Left cardiac atrium (tissue), 4 donors: ENCODE measurements at places on chromosomes 5 and 9. TPM values are rescaled to one million over a fixed set of nuclear protein-coding genes. Genes with fewer than 3 reads are reported as not detected.

The PCDHA9 gene
- total RNA-seq: 0.05 TPM

The AHRR gene
- total RNA-seq: 1.9 TPM

The FAM221B gene
- total RNA-seq: not detected

The BRINP1 gene
- total RNA-seq: 0.44 TPM

The ADAMTSL2 gene
- total RNA-seq: 16.7 TPM

The BTNL9 gene
- total RNA-seq: 31.4 TPM

- DNase-seq: no peak
Measured at GRCh38 chr5:117149312-117149711, 574.7 kb upstream of the SEMA6A start.

DNA sequence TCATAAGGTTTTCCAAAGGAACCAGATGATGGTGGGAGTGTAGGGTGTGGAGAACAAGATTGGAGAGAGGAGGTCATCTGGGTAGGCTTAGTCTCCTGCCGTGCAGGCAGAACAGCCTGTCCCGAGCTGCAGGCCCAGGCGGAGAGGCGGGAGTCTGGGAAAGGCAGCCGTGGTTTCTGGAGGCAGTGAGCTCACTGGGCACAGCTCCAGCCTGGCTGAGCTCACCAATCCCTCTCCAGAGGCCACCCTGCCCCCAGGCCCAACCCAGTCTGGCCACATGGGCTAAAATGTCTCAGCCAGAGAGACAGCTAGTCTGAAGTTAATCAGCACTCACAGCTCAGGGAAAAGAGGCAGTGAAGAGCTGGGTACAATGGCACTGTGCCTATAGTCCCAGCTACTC is 12.3 kb downstream of the P4HA2 start:
- peak; percentile 96 for DNase-seq

- no peak for DNase-seq
Measured at GRCh38 chr9:34502891-34503290, 19.9 kb downstream of the ENHO start.

DNA sequence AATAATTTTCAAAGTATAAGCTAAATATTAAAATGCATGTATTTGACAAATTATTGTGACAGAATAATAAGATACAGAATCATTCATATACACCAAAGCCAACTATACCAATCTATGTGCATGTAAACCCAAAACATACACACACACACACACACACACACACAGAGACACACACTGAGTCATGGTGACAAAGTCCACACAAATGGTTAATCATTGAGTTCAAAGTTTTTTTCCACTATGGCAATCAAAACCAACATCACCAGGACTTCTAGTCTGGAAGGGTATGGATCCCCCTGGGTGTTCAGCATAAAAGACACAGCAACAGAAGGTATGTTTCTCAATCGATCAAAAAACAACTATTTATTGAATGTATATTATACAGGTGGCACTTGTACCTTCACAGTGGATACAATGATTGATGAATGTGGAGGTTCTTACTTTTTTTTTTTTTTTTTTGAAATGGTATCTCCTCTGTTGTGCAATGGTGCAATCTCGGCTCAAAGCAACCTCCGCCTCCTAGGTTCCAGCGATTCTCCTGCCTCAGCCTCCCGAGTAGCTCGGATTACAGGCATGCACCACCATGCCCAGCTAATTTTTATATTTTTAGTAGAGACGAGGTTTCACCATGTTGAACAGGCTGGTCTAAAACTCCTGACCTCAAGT is 137.0 kb downstream of the PDE4D start:
- no peak for DNase-seq

GRCh38 chr9:16329671-16330113 is 540.8 kb downstream of the BNC2 start:
- no peak for DNase-seq

DNA sequence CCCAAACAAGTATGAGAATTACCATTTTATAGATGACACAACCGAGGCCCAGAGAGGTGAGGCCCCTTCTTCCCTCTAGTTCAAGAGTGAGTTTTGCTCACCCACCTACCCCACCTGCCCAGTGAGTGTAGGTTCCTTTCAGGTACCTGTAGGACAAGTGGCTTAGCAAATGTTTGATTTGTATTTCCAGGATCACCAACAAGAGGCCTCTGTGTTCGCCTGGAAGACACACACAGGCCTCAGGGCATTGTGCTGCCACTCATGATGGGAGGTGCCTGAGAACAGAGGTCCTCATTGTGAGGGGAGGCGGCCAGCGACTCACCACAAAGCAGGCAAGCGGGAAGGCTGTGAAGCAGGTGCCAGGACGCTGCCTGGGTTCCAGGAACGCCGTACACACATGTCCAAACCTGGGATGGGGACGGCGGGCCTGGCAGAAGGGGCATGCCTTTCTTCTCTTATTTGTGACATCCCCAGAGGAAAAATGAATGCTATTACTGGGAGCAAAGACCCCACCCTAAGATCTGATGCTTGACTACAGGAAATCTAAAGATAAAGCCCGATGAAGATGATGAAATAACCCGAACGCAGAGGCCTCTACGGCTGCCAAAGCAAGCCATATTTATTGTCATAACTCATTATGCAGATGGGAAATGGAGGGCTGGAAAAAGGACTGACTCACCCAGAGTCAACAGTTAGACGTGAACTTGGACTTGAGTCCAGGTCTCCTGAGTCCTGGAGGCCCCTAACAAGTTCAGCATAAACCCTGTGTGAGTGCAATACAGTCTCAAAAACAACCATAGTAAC is 60.2 kb upstream of the SLC25A51 start:
- DNase-seq: peak; percentile 59

DNA sequence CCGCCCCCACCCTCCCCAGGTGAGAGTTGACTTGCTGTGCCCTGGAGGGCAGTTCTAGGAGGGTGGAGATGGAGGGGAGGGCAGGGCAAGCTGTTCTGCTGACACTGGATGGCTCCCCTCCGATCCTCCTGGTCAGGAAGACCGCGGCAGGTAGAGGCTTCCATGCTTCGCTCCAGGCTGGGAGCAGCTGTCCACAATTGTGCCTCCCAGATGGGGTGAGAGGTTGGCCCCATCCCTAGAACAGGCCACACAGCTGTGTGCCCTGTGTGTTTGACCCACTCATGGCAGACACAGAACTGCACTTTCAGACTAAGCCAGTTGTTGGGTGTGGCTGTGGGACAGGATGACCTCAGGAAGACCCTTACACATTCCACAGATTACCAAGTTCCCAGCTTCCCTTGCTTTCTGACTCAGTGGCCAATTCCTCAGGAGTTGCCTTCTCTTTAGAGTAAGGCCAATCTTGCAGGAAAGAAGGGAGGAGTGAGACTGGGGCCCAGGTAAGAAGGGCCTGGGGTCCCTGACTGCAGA is 72.1 kb upstream of the HSPA9 start:
- no peak for DNase-seq

DNA sequence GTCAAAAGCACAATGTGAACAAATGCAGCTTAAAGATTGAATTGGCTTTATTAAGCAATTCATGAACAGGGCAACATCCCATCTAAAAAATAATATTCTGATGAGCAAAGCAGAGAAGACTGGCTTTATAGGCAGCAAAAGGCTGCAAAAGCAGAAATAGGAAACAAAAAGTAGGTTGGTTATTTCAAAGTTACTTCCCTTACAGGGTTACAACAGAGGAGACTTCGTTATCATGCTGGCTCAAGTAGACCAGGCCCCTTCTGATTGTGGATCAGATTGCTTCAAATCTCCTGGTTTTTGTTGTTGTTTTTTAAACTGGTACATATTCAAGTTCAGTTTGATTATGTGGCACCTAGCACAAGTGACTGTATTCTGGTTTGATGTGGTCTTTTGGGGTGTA is 73.1 kb downstream of the MAN2A1 start:
- no peak for DNase-seq

- no peak for DNase-seq
Measured at GRCh38 chr9:89888233-89888632, 283.4 kb downstream of the GADD45G start.

DNA sequence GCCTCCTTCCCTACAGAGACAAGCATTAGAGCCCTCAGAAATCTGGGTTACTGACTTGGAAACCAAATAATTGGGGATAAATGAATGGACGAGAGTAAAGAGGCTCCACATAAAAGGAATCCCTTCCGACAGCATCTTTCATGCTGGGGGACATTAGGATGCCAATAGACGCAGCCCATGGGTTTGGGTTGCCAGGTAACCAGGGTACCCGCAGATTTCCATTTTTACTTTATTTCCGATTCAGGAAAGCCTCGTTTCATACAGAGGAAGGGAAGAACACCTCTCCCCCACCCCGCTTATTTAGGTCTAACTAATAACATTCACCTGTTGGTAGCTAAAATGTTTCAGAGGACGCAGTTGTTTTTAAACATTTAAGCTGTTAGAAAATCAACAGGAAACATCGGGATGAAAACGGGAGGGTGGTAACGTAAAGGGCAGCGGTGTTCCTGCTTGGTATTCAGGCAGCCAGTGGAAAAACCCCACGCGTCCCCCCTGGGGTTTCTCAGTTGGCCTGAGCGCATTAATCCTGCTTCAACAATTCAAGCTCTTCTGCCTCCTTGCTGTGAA is 179.5 kb downstream of the YTHDC2 start:
- no peak for DNase-seq

DNA sequence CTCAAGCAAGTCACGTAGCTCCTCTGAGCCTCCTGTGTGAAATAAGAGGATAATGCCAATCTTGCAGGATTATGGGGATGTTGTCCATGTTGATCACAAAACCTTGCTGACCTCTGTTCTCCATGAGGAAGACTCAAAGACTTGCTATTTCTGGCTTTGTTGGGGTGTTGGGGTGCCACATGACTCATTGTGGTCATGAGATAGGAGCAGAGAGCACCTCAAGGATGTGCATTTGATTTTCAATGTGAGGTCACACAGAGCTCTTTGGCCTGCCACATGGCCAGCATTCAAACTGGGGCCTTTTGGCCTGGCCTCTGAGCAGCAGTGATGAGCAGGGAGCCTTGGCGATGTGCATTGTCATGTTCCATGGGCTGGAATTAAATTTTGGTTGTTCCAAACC is 380.3 kb downstream of the GADD45G start:
- no peak for DNase-seq

DNA sequence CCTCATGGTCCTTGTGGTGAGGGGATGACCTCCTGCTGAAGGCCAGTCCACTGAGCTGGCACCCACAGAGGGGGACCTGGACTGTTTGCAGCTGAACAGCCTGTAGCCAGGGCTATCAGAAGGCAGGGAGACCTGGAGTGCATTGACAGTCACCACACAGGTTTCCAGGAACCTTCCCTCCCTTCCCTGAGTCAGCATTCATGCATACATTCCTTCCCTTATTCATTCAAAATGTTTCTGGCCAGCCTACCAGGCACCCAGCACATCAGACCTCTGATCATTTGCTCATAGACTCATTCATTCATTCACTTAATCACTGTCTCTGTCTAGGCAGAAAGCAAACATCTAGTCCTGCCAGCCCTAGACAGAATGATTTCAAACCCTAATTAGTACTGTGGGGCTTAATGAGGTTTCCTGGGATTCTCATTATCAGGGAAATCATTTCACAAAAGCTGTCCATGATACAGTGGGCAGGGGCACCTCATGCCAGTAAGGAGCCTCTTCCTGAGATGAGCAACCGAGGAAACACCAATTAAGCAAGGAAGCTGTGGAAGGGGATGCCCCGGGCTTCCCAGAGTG is 110.1 kb upstream of the PPP1R26 start:
- no peak for DNase-seq

DNA sequence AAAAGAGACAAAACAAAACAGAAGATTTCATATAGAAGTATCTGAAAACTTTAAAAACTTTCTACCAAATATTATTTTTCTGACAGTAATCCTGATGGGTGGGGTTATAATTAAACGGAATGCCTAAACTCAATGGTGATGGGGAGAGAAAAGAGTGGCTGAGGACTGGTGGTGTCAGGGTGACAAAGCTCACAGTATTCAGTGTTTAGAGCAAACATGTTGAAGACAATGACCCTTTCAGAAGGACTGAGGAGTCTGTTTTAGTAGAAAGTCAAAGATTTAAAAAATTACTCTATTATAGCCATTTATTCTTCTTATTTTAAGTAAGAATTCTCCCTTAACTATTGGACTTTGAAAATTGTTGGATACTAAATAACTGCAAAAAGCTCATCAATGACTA is 1144.0 kb downstream of the TAF11L14 start:
- DNase-seq: no peak

GRCh38 chr9:69121155-69122081 is 52.7 kb upstream of the TJP2 start:
- peak; percentile 35 for DNase-seq

DNA sequence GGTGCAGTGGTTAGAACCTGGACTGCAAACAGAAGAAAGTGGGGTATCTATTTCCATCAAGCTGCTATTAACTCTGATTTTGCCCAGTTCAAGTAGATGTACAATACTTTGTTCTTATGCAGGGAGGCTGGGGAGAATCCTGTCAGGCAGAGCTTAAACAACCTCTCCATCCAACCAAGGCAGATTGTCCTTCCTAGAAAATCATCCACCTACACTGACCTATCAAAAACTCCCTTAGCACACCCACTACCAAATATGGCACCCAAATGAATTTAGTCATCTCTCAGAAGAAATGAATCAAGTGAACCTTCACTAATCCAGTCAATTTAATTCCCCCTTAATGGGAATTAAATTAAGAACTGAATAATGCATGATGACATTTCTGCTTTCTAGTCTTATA is 18.4 kb upstream of the HEMGN start:
- no peak for DNase-seq

DNA sequence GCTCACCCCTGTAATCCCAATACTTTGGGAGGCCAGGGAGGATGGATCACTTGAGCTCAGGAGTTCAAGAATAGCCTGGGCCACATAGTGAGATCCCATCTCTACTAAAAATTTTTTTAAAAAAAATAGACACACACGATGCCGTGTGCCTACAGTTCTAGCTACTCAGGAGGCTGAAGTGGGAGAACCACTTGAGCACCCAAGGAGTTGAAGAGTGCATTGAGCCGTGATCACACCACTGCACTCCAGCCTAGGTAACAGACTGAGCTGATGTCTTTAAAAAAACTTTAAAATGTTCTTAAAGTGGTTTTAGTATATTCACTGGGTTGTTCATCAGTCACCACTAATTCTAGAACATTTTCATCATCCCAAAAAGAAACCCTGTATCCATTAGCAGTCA is 51.9 kb upstream of the RNF38 start:
- DNase-seq: no peak

DNA sequence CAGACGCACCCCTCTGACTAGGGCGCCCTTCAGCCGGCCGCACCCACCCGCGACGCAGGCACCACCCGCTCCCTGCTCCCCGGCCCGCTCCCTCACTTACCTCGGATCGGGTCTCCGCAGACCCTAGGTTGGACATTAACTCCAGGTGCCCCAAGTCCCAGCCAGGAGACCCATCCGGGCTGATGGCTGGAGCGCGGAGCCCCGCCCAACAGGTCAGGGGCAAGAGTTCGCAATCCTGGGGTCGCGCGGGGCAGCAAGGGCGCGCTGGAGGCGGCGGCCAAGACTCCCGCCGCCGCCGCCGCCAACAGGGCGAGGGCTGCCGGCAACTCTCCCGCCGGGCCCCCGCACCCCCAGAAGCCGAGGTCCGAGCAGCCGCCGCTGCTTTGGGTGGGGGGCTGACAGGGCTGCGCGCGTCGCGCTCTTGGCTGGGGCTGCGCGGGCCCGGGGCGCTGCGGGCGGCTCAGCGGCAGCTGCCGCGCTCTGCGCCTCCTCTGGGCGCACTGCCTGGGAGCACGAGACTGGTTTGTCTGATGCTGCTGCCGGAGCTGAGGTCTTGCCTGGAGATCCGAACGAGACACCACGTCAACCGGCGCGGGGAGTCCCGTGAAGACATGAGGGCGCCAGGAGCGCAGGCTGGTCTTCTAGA is at the start of gene GDNF:
Gene GDNF (minus strand): TSS at position 635 of the 646 bp plus-strand sequence. CDS start 5,245 bp downstream, outside the sequence.
- peak; percentile 61 for DNase-seq
